ENCODE measurements at places on chromosomes 3 and 15.
A peak's percentile ranks its signal among the peaks of the same experiment; 100 is the strongest.

DNA sequence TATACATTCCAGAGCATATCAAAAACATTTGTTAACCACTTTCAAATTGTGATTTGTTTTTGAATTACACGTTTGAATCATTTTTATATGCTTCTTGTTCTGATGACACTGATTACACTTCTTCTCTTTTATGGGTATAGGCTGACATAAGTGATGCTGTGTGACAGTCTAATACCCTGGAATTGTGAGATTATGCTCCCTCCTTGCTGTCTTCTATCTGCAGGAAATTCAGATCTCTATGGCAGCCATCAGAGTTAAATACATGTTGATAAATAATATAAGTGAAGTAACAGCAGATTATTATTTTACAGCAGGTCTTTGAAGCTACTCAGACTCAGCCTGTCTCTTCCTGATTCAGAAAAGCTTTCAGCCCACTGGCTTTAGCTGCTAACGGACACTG lies 248.9 kb downstream of the ZMAT3 start:
- DNase-seq, result no peak

- no peak for DNase-seq
Measured at GRCh38 chr3:102796804-102797203, 362.0 kb downstream of the ZPLD1 start.

DNA sequence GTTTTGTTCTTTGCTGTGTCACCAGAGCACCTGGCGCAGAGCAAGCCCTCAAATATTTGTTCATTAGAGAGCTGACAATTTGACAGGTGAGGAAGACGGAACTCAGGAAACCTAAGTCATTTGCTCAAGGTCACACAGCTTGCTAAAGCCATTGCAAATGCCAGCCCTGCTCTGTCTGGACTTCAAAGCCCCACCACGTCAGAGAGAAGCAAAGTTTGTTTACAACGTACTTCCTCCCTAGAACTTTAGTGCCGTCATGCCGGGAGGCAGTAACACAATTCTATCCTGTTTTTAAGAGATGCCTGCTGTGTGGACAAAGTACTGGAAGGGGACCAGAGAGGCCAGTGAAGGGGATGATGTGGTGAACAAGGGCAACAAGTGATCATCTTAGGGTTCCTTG lies 216.6 kb upstream of the PRICKLE2 start:
- no peak for DNase-seq

DNA sequence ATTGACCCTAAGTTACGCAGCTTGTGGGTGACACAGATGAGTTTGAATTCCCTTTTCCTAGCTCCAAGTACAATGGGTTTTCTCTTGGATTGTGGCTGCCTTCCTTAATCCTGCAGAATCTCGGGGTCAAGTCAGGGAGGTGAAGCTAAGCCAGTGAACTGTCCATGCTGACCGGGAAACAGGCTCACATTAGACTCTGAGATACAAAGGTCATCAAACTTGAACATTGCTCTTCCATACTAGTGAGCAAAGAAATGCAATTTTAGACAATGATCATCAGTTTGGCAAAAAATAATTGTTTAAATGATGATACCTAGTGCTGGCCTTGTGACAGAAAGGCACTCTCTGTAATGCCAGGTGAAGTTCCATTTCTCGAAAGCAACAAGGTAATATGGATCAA lies 31.6 kb downstream of the SLC6A1 start:
- DNase-seq, result no peak

DNA sequence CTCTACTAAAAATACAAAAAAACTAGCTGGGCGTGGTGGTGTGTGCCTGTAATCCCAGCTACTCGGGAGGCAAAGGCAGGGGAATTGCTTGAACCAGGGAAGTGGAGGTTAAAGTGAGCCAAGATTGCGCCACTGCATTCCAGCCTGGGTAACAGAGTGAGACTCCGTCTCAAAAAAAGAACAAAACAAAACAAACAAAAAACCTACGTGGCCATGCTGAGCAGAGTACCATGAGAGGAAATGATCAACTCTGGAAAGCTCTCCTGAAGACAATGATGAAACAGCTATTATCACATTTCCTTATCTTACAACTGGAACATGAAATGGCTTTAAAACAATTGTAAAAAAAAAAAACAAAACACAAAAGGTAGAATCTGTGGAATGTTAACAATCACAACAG lies 75.2 kb downstream of the CHSY1 start:
- no peak for DNase-seq

DNA sequence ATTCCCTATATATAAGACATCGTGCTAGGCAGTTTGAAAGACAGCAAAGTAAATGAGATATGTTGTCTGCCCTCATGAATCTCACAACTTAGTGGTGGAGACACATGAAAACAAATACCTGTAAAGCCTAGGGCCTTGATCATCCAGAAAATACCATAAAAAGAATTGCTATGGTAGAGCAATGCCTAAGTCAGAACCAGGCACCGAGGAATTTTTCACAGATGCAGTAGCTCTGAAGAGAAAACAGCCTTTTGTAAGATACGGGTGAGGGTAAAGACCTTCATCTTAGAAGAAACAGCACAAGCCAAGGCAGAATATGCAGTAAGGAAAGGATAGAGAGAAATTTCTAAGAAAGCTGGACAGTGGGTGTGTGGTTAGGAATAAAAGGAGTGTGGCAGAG lies 36.1 kb downstream of the CD200R1L start:
- no peak for DNase-seq

DNA sequence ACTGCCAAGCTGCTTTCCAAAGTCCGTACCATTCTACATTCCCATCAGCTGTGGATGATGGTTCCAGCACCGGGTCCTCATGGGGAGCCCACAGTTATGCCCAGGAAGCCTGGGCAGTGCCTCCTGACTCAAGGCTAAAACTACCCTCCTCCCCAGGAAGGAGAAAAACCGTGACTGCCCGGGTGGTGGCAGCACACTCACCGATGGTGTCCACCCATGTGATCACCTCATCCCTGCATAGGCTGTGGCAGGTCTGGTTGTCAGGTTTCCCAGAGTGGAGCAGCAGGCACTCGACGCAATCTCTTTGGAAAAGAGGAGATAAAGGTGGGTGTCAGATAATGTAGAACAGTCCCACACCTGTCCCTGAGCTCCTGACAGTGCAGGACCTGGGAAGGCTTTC lies 38.6 kb downstream of the UMPS start:
- peak; percentile 26 for DNase-seq

DNA sequence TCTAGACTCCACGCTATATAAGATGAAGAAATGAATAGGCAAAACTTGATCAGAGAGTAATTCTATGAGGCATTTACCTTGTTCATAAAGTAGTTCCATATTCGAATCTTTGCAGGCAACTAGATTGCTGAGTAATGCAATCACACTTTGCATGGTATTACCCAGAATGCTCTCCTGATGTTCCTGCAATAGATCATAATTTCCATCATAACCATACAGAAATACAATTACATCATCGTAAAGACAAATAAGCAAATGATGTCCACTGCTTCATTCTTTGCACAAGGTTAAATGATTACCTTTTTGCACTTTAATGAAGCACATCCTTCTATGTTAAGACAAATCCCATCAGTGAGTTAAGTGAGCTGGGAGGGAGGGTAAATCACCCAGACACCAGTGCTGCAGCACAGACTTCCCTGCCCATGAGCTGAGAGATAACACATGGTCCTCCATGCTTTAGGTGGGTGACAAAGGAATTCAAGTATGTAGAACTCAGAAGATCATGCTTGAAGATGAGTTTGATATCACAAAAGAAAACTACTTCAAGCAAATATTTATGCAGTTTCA lies 366.7 kb downstream of the CTNNB1 start:
- no peak for DNase-seq

DNA sequence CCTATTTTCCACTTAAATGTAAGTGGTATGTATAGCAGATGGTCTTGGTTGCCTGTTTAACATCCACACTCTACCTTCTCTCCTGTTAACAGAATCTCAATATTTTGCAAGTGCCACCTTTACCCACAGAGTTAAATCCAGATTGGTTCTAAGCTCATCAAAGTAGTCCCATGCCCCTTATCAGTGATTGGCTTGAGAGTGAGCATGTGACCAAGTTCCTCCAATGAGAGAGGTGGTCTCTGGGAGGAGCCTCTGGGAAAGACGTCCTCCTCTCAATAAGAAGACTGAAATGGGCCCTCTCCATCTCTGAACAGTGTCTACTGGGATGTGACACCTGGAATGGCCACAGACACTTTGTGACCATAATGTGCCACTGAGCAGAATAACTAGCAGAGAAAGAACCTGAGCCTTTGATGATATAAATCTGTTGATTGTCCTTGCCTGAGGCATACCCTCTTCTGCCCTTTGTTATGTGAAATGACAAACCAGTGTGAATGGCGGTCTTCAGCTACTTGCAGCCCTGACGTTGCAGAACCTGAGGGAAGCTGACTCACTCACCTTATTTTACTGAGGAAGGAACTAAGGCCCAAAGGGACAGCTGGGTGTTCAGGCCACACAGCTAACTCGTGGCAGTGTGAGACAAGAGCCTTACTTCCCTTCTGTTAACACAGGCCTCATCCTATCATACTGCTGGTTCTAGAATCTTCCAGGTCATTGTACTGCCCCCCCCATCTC lies 42.4 kb upstream of the LARS2 start:
- peak; percentile 65 for DNase-seq

DNA sequence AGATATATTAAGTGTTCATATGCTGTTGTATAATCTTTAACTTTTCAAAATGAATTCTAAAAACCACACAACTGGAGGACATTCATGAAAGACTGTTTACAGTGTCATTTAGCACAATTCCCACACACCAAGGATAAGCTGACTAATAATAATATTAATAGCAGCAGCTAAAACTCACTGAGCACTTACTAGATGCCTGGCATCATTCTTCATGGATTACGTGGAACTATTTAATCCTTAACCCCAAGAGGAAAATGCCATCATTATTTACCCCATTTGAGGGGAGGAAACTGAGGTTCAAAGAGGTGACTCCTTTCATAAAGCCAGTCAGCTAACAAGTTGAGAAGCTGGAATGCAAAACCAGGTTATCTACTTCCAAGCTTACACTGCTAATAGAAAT lies 77.0 kb downstream of the TMEM108 start:
- no peak for DNase-seq

- no peak for DNase-seq
Measured at GRCh38 chr3:10515396-10515795, 10.0 kb upstream of the ATP2B2 start.
